ENCODE measurements at places on chromosomes 3 and 15. TPM values are rescaled to one million over a fixed set of nuclear protein-coding genes. Genes with fewer than 3 reads are reported as not detected.

The GALNT15 gene
- total RNA-seq: 0.53 TPM

GRCh38 chr15:100948430-100948762 lies 29.2 kb downstream of the LRRK1 start:
- no peak for DNase-seq

GRCh38 chr3:151321526-151321925 lies 4.9 kb upstream of the GPR87 start:
- DNase-seq: no peak

GRCh38 chr3:132343018-132343612 lies 25.9 kb downstream of the ACP3 start:
- peak; percentile 68 for DNase-seq

GRCh38 chr3:143604402-143605185 lies 243.7 kb downstream of the SLC9A9 start:
- no peak for DNase-seq

The IRAK2 gene
- 4.7 TPM for total RNA-seq

DNA sequence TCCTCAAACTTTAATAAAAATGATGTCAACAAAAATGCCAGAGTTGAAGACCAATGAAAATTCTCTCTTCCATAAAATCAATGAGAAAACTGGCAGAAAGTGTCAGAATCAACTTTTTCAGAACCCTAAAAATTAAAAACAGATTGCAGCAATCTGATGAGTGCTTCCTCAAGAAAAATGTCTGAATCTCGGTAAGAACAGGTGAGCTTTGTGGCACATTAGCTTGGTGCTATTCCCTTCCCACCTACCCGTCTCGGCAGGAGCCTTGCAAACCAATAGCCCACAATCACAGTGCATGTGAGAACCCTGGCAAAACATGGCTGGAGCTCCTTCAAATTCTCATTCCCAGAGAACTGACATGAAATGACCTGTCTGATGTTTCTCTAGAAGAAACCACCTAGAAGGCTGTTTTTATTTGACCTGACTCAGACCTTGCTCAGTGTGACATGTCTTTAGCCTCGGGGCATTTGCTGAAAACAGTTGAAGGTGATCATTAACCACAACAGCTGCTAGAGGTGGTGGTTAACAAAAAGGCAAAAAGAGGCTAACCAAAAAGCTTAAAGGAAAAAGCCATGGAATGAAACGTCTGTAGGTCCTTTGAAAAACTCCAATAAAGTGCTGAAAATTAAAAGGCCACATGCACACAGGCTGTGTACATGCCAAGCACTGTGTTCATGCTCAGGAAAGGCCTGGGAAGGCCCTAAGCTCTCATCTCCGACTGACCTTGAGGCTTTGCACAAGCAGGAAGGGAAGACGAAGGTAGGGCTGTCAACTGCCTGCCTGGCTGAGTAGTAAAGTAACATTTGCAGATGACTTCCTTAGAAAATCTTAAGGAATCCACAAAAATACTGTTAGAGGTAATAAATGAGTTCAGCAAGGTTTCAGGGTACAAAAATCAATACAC lies 253.0 kb upstream of the NSMCE3 start:
- peak; percentile 78 for DNase-seq

The CAMP gene
- 11.3 TPM for total RNA-seq

DNA sequence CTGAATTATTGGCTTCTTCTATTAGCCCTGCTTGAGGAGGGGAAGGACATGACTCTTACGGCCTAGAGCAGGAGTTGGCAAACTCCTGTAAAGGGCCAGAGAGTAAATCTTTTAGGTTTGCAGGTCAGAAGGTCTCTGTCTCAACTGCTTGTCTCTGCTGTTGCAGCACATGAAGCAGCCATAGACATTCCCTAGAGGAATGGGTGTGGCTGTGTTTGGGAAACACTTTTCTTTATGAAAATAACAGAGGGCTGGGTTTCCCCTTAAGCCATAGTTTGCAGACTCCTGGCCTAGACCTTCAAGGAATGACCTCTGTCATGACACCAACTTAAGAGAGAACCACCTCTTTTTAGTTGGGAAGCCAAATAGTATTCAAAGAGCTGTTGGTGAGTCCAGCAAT lies 10.3 kb downstream of the TRAK1 start:
- DNase-seq: no peak

The BMF gene
- 1.4 TPM for total RNA-seq

DNA sequence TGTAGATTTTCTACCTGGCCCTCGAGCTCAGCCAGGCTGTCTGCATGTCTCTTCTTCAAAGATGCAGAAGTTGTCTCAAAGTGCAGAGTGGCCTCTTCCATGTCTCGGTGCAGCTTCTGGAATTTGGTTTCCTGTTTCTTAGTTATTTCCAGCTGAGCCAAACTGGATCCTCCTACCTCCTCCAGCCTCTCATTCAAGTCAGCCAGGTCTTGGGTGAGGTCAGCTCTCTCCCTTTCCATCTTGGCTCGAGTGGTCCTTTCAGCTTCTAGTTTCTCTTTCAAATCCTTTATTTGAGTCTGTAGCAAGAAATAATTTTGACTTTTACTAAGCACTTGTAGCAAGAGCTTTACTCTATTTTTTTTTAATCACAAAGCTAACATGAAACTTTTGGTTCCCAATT lies 81.8 kb downstream of the MYH15 start:
- no peak for DNase-seq

- DNase-seq: no peak
Measured at GRCh38 chr3:1792466-1792865, 306.2 kb upstream of the CNTN4 start.

DNA sequence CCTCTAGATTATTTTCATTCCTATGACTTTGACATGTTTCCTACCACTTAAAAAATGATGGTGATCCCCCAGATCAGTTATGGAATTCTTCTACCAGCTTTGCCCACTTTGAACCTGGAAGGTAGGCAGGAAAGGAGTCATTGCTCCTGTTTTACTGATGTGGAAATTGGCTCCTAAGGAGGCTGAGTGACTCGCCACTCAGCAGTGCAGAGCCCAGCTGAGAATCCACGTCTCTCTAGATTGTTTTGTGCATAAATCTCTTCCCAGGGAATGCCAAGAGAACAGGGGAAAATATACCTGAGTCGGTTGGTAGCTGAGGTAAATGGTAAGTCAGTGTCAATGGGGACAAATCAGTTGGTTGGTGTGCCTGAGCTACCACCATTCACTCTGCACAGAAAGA lies 4.7 kb downstream of the LTF start:
- DNase-seq: peak; percentile 43

DNA sequence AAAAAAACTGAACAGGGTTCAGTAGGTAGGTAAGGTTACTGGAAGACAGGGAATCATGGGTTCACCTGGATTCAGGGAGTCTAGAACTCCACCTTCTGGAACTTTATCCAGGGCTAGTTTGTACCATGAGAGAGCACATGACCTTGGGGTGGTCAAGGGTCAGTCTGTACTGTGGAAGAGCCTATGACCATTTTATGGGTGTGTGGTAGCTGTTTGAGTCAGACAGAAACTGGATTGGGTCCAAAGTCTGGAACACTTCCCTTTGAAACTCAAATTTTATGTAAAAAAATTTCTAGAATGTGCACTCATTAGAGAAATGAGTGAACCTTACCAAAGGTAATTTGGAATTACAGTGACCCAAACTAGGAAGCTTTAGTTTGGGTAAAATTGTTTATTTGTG lies 486.0 kb upstream of the AGTR1 start:
- peak; percentile 65 for DNase-seq

- no peak for DNase-seq
Measured at GRCh38 chr15:48976444-48977088, 12.8 kb upstream of the SHC4 start.

The CEP97 gene
- total RNA-seq: 12.0 TPM

GRCh38 chr3:29581311-29581710 lies 300.4 kb downstream of the RBMS3 start:
- DNase-seq: no peak

DNA sequence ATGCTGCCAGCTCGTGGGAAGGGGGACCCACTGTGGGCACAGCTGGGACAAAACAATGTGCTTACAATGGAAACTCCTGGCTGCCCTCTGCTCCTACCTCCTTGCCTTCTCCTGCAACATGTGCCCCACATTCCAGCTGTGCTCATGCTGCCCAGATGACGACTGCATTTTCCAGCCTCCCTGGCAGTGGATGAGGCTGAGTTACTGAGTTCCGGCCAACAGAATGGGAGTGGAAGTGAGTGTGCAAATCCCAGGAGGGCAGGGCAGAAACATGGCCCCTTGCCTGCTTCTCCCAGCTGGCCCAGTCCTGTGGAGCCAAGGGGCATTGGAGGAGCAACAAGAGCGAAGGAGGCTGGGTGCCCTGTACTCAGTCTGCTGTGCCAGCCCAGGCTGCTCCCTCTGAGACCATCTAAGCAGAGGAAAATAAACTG lies 17.1 kb downstream of the KLF15 start:
- no peak for DNase-seq

The WDR72 gene
- total RNA-seq: 0.13 TPM

GRCh38 chr3:14879211-14879874 lies 60.6 kb downstream of the FGD5 start:
- no peak for DNase-seq

DNA sequence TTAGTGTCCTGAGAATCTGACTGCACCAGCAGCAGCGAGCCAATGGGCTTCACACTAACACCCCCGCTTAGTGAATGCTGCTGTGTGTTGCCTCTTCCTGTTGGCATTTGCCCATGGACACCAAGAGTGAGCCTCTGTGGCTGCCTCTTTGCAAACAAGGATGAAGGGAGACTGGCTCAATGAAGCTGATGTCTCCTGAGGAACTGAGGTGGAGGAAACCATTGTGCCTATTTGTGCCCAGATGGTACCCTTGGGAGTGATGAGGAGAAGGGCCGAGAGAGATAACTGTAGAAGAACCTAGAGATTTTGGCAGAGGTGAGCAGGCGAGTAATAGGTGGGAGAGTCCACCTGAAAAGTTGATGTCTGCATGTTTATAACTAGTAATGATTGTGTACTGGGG lies 51.2 kb downstream of the IL20RB start:
- DNase-seq: no peak

DNA sequence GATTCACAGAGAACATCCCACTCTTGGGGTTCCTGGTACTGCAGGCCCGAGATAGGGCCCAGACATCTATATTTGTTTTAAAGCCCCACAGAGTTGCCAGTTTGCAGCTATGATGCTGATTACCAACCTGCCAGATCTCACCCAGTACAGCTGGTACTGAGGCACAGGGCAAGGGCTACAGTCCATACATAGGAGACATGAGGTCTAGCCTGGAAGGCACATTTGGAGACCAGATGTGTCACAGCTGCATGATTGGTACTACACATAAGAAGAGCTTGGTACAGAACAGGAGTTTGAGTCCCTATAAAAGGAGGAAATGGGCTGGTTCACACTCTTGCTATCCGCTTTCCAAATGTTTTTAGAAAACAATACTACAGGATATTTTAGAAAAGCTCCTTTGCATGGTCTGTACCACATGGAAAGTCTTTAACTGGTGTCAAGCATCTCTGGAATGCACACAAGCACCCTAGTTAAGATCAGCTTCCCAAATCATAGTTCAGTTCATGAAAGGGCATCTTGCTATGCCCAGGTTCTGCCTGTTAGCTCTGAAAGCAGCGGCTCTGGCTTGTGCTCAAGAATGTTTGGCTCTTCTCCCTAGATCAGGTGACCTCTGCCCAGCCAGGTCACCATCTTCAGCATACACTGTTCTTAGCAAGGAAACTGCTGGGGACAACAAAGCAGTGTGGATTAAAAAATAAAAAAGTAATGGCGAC lies 20.6 kb downstream of the MTMR14 start:
- DNase-seq: no peak

DNA sequence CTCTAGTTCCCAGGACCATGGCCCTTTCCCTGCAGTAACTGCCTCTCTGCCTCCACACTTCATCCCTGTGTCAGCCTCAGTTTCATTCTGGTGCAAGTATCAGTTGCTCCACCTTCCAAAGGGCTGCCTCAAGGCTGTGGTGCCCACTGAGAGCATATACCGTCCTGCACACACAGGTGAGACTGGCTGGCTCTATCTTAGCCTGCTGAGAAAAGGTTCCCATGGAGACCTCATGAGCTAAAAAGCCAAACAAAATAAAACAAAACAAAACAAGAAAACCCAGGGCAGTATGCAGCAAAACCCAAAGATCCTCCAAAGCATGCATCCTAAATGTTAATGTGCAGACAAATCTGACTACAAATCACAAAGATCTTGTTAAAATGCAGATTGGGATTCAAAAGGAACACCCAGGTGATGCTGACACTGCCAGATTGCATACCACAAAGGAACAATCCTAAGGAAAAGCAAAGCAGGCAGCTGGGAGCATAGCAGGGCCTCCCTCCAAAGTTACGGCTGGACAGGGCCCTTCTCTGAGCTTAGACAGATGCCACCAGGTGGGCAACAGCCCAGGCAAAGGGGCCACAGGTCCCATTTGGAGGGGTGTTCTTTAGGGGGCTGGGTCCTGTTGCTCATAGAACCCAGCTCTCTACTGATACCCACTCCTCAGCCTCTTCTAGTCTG lies 76.3 kb upstream of the SLCO2A1 start:
- no peak for DNase-seq

GRCh38 chr3:123758081-123758564 lies 126.0 kb downstream of the MYLK start:
- peak; percentile 46 for DNase-seq

DNA sequence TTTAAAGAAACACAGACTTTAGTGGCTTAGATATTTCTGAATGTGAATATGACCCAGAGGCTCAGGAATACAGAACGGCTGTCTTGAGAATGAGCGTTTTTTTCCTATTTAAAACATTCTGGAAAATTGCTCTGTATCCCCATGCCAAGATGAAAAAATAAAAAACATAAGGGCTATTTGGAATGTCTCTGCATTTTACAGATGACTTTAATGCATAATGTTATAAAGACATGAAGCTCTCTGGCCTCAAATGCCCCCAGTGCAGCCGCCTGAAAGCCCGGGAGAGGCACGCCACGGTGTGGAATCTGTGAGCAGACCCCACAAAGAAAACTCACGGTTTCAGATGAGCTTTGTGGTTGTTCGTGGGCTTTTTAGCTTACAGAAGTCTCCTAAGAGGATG lies 322.5 kb upstream of the ICE2 start:
- no peak for DNase-seq

DNA sequence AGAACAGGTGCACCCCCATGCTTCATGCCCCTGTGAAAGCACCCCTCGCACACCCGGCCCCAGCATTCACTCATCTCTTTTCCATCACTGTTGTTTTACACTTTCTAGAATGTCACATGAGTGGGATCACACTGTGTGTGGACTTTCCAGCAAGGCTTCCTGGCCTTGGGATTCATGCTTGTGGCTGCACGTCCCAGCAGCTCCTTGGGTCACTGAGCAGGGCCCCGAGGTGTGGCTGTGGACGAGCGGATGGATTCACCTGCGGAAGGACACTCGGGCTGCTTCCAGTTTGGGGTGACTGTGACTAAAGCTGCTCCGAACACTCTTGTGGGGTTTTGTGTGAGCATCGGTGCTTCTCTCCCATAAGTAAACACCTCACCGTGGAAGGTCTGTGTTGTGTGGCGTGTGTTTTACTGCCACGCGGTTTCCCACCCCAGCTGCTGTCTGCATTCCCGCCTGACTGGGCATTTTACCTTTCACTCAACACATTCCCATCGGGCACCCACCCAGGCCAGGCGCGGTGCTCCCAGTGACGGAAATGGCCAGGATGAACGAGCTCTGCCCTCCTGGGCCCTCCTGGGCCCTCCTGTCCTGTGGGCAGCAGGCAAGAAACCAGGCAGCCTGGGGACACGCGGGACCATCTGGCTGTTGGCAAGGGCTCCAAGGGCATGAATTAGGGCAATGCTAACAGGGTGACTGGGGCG lies 41.4 kb downstream of the DNAJB8 start:
- DNase-seq: no peak

- DNase-seq: no peak
Measured at GRCh38 chr3:138296639-138297038, 33.0 kb downstream of the NME9 start.

The SLC12A1 gene
- total RNA-seq: not detected
